ENCODE measurements at places on chromosomes 5 and 9.

DNA sequence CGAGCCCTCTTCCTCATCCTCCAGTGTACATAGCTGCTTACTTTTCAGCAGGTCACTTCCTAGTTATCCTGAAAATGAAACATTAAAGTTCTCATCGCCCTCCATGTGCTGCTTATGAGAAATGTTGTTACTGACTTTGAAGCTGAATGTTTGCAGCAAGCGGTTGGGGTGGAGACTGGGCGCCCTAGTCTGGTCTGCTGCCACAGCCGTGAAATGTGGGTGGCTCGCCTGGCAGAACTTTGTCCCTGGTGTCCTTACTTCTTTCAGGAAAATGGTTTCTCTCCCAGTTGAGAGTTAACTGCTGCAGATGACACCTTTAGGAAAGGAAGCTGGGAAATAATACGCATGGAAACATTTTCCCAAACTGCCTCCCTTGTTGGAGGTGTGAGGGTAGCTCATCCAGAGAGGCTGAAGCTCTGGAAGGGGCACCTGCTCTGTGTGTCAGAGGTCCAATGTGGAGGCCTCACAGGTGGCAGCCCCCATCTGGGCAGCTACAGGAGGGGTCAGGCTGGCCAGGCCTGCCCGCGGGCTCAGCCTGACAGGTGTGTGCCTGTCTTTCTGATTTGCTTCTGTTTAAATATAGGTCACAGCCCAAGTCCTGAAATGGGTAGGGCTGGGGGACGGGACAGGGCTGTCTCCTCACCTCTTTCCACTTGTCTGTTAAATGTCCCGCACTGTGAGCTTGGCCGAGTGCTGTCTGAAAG is 24.0 kb downstream of the TRAF2 start:
- DNase-seq, result no peak

DNA sequence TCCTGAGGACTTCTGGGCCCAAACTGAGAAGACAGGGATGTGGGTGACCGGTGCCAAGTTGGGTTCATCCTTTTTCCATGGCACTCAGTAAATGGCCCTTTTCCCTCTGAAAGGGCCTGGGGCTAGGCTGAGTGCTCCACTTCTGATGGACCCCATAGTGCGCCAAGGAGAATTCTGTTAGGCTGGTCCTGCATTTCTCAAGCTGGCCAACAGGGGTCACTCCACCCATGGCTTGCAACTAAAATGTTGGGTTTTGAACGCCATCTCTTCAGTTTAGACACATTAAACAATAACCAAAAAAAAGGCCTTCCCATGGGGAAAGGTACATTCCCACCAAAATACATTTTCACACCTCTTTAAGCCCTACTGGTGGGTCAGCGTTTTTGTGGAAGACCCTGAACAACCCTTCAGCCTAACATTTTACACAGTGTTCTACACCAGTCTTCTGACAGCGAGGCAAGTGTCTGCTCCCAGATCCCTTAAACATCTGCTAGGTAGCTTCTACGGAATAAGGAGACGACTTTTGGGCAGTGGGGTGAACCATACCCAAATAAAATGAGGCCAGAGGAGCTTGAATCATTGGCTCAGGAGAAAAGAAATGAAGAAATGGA is 27.3 kb downstream of the CNTFR start:
- no peak for DNase-seq

GRCh38 chr5:107654827-107655226 is 15.9 kb downstream of the EFNA5 start:
- DNase-seq, result no peak

DNA sequence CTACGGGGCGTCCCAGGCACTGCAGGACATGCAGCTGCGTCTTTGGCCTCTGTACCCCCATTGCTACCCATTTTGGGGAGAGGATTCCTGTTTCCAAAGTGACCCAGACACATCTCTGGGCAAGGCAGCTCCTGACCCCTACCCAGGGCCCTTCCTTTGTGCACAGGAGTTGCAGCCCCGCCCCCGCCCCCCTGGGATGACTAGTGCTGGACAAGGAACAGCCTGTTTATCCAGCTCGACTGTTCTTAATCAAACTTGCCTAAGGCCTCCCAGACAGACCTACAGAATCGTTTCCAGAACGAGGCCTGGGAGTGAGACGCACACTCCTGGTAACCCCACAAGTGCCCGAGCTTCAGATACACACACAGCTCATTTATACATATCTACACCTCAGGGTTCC is 13.2 kb downstream of the DIPK1B start:
- no peak for DNase-seq

DNA sequence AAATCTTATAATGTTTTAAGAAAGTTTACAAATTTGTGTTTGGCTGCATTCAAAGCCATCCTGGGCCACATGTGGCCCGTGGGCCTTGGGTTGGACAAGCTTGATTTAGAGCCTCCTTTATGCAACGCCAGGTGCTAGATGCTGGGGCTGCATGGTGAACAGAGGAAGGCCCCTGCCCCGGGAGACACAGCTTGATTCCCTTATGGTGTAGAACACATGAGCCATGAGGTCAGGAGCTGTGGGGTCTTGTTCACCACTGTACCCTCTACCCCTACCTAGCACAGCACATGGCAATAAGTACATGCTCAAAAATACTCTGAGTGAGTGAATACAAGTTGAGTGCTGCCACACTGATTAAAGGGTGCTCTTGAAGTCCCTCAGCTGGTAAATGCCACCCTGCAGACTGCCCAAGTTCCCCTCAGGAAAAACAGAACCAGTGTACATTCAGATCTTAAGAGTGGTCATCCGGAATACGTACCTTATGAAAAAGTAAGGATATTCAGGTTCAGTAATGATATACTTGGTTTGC is 71.9 kb downstream of the ARRDC3 start:
- no peak for DNase-seq

DNA sequence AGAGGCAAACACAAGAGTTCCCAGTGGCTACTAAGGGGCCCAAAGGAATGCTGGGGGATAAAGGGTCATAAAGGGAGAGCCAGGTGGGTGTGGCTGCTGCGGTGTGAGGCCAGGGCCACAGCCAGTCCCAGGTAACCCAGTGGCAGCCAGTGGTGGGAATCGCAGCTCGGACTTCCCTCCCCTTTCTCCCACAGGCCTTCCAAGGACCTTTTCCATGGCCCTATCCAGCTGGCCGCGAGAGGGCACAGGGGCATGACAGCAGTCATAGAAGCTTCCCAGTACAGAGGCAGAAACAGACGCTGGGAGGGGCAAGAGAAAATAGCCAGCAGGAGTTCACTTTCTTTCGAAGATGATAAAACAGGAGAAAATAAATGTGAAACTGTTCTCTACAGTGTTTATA is 257.6 kb downstream of the SEMA5A start:
- DNase-seq, result peak; percentile 16

DNA sequence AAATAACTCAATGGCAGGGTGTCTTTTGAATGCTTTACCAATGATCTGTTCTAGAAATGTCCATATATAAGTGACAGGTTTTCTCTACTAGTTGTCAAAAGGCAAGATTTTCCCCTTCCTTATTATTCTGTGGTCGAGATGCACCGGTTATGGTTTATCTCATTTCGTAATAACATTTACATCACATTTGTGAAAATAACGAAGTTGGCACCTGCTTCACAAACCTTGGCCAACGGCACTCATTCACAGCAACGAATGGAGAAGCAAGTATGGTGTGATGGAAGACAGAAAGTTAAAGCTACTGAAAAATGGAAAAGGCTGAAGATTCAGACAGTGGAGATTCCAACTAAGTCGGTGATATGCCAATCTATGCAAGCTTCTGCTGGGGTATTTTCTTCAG is 235.8 kb downstream of the KCTD16 start:
- no peak for DNase-seq

- DNase-seq, result no peak
Observed at GRCh38 chr9:125929846-125930245, 182.7 kb downstream of the PBX3 start.

DNA sequence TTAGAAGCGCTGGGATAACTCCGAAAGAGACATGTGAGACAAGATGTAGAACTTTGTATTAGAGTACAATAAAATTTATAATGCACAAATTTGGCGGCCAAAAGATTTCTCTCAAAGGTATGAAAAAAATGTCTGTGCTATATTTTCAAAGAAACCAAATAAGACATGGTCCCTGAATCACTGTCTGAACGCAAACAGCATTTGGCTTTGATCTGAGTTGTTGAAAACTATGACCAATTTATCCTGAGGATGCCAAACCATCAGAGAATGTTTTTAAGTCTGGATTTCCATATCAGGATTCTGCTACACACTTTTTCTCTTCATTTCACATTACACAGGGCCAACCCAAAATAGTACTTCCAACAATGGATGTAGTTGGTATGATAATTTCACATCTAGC is 9.9 kb upstream of the GLIS3 start:
- DNase-seq, result no peak

DNA sequence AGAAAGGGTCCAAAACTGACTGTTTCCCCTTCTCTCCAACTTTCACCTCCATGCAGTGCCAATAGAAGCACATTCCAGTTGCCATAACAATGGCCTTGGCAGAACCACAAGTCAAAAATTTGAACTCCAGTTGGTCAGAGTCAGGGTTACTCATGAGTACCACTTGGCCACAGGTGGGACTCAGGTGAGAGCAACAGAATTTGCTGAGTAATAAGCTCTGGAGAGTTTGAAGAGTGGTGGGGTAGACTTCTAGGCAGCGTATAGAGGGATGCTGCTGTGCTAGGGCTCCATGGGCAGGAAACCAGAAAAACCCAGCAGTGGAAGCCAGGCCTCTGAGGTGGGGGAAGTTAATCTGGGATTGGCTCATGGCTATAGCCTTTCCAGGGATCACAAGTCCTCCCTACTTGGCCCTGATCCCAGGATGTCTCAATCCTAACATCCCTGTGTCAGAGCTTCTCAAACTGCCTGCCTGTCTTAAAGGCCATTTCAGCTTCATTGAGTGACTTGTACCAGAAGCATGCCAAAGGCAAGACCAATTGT is 30.2 kb downstream of the SNX18 start:
- DNase-seq, result peak; percentile 72

GRCh38 chr5:78515670-78516069 is 132.9 kb downstream of the LHFPL2 start:
- DNase-seq, result no peak

GRCh38 chr5:158461240-158461854 is 602.4 kb upstream of the CLINT1 start:
- no peak for DNase-seq

DNA sequence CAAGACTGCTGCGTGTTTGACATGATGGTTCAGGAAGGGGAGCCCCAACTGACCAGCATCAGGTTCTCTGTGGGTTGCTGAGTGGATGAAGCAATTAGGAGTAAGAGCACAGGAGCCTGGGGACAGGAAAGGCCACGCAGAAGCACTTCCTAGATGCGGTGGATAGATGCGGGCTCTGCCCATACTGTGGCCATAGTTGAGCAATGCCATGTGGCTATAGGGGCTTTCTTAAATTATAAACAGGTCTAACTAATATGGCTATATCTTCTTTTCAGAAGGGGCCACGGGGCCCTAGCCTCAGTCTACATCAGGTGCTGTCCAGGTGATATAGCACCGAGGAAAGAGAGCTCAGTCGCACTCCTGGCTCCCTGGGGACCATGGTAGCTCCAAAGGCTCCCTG is 198.6 kb downstream of the GADD45G start:
- no peak for DNase-seq

- DNase-seq, result no peak
Observed at GRCh38 chr9:109907400-109907799, 127.4 kb downstream of the PALM2AKAP2 start.

DNA sequence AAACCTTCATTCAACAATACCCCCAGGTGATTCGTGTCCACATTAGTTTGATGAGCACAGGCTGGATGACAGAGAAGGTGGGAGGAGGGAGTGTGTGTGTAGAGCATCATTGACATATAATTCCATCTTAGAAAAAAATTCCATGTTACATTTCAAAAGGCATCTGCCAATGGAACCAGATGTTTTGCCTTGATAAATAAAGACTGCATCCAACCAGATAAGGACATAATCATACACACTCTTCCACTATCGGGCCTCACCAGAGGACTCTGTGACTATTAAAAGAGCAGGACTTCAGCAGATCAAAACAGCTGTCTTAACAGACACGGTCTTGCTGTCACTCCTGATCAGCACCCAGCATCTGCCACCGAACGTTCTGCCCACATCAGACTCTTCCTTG is 96.4 kb upstream of the SPIN1 start:
- DNase-seq, result no peak

DNA sequence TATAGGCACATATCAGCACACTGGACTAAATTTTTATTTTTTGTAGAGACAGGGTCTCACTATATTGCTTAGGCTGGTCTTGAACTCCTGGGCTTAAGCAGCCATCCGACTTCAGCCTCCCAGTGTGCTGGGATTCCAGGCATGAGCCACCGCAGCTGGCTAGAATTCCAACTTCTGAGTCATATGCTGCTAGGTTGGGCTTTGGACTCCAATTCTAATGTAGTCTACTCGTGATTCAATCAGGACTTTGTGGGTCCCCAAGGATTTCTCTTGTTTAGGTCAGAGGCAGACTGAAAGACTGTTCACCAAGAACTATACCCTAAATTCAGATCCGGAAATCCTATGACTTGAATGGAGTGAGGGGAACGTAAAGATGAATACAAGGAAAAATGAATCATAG is 68.2 kb upstream of the CHD1 start:
- peak; percentile 39 for DNase-seq

DNA sequence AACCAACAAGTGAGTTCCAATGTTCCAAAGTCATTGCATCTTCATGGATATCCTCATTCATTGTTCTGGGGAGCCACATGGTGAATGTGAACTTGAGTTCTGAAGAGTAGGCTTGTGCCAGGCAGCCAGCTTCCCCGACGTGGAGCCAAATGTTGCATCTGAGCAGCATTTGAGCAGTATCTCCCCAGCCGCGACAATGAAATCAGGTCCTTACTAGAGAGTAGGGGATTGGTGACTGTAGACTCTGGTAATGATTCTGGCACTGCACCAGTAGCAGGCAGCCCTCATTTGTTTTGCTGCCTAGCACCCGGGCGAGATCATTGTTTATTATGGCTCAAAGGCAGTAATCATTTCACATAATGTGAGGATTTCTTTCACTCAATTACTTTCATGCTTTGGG is 451.4 kb upstream of the C9orf72 start:
- no peak for DNase-seq

- DNase-seq, result no peak
Observed at GRCh38 chr9:2838371-2839000, 5.4 kb downstream of the PUM3 start.

GRCh38 chr9:13718086-13718485 is 438.6 kb upstream of the MPDZ start:
- DNase-seq, result no peak

DNA sequence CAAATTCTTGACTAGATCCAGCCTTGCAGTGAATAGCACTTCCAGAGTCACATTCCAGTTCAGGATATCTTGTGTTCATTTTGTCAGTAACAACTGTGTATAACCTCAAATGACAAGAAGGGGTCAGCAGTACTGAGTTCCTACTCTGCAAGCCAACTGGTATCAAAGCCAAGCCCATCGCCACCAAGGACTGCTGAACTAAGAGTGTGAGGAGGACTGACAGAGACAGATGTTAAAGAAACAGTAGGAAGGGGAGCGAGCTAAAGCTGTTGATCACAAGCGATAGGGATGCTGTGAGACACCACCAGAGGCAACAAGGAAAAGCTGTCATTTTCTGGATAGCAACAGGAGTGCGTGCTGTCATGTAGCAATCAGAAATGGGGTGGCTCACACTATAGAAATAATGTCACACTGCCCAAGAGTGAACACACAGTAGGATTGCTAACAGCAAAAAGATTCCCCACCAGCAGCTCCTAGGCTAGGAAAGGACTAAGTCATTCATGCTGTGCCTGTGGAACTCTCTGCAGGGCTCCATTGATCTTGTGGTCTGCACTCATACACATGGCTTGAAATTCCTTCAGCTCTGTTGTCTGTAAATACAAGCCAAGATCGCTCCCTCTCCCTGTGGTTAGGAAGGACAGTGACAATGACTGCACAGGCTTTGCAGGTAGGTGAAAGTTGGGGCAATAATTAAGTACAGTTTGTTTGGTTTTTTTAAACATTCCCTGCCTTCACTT is 658.6 kb downstream of the NR2F1-AS1 start:
- no peak for DNase-seq

Measured in AG20443 (cell line).